Caco-2 (cell line): ENCODE measurements at places on chromosomes 16 and 17. TPM values are rescaled to one million over a fixed set of nuclear protein-coding genes. Genes with fewer than 3 reads are reported as not detected.

DNA sequence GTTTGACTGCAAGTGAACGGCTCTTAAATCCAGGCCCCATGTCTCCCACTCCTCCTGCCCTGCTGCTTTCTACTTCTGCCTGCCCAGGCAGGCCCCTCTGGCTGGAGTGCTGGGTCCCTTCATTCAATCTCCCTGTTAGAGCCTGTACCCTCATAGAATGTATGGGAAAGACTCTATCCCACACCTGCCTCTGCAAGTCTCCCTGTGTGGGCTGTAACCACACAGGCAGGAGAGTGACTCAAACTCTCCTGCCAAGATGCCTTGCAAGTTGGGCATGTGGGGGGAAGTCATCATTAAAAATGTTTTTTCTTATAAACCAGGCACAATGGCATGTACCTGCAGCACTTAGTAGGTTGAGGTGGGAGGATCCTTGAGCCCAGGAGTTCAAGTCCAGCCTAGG is 77.5 kb downstream of the PLXDC1 start:
- H3K4me1 ChIP-seq: no peaks in the 10 kb centered on the region
- no peaks in the 10 kb centered on the region; the same call in 1 of the 2 replicates for H3K27me3 ChIP-seq
- no peak for DNase-seq

- DNase-seq: no peak
- no peak overlapping the region for H3K27ac ChIP-seq
- no peaks in the 10 kb centered on the region for H3K36me3 ChIP-seq
- no peaks in the 10 kb centered on the region; the same call in 1 of the 2 replicates for H3K27me3 ChIP-seq
- H3K4me1 ChIP-seq: no peaks in the 10 kb centered on the region
- no peak overlapping the region for H3K4me3 ChIP-seq
Observed at GRCh38 chr17:66829883-66830282, 5.0 kb upstream of the CACNG5 start.

TAC4 gene
- total RNA-seq: 10.8 and 17.1 TPM in 2 replicates

- H3K27me3 ChIP-seq: no peaks in the 10 kb centered on the region
- peak overlapping the region; percentile 83 for H3K4me3 ChIP-seq
- H3K27ac ChIP-seq: peak overlapping the region; percentile 95
- H3K4me1 ChIP-seq: no peaks in the 10 kb centered on the region
Observed at GRCh38 chr17:39461926-39462569, 762 bp downstream of the CDK12 start.

MT1F gene
- total RNA-seq: 2.8 and 12.5 TPM in 2 replicates

CCDC200 gene
- not detected in 2 replicates for total RNA-seq

- no peak overlapping the region for H3K4me3 ChIP-seq
- H3K27me3 ChIP-seq: no peaks in the 10 kb centered on the region
- H3K4me1 ChIP-seq: no peaks in the 10 kb centered on the region
- H3K27ac ChIP-seq: no peak overlapping the region
- DNase-seq: no peak
- peaks cover 6% of the 10 kb centered on the region for H3K36me3 ChIP-seq
Observed at GRCh38 chr17:2694381-2695242, 17.0 kb downstream of the CLUH start.

GPRC5B gene
- total RNA-seq: 7.6 and 14.0 TPM in 2 replicates

DNA sequence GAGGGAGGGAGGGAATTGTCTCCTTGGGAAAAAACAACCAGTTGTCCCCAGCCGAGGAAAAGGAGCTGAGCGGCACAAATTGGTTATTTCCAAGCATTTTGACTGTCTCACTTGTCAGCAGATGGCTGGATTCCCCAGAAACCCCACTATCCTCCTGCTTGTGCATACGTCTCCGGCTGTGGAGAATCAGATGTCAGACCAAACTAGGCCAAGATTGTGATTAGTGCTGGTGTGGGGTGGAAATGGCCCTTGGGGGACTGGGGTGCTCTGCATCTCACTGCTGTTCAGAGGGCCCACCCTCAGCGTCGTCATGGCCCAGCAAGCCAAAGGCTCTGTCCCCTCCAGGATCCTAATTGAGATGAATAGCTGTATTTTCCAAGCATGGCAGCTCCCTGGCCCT is 131.7 kb upstream of the HSBP1 start:
- no peak overlapping the region for H3K4me3 ChIP-seq
- DNase-seq: no peak
- peaks cover 3% of the 10 kb centered on the region for H3K27me3 ChIP-seq
- H3K36me3 ChIP-seq: no peaks in the 10 kb centered on the region
- H3K27ac ChIP-seq: no peak overlapping the region

C17orf100 gene
- total RNA-seq: 3.1 and 3.4 TPM in 2 replicates

DNA sequence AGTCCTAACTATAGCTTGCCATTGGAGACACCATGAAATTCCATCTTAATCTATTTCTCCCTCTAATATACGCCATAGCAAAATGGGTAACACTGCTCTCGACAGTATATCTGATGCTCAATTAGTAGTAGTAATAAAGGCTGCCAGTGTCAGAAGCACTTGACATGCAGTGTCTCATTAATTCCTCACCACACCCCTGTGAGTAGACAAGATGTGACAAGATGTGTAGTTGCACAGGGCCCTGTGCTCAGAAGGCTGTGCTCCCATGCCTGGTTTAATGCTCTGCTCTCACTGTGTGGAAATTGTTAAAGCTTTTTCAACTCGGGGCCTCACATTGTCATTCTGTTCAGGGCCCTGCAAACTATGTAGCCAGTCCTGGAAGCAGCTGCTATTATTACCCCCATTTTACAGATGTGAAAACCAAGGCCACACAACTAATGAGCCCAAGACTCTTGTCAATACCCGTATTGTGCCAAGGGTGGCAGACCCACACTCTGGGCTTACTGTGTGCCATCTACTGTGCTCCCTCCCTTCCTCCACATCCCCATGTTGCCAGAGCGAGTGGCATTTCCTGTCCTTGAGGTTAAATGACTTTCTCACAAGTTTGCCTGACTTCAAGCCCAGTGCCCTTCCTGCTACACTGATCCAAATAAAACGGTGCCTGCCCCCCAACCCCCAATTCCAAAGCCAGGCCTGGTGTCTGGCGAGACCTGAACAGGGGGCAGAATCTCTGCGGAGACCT is 287.3 kb upstream of the CCL2 start:
- no peaks in the 10 kb centered on the region for H3K4me1 ChIP-seq
- DNase-seq: no peak
- no peak overlapping the region for H3K4me3 ChIP-seq
- H3K36me3 ChIP-seq: no peaks in the 10 kb centered on the region

DNA sequence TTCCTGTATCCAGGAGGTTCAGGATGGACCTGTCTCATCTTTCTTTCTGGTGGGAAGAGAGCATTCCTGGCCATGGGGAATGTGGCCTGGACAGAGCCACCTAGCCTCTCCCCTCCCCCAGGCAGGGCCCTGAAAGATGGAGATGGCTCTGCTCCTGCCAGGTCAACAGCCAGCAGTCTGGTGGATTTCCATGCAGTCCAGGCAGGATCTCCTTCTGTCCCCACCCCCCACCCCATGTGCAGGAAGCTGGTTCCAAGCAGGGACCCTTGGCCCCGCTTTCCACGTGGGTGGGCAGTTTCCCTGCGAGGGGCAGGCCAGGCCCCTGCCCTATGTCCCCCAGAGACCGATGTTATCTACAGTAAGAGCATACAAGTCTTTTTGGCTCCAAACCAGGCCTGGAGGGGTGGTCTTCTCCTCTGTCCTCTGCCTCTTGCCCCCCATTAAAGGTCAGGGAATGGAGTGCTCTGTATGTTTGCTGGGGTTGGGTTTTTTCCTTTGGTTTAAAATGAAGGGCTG is 240.5 kb downstream of the SEC14L1 start:
- H3K27ac ChIP-seq: peak overlapping the region; percentile 87
- no peak for DNase-seq
- H3K4me1 ChIP-seq: peaks cover 43% of the 10 kb centered on the region

METTL2A gene
- 29.6 and 31.4 TPM in 2 replicates for total RNA-seq

GRCh38 chr17:78617511-78618061 is 40.4 kb upstream of the DNAH17 start:
- H3K4me3 ChIP-seq: no peak overlapping the region
- no peaks in the 10 kb centered on the region for H3K4me1 ChIP-seq
- H3K27ac ChIP-seq: no peak overlapping the region
- H3K36me3 ChIP-seq: no peaks in the 10 kb centered on the region

DPEP3 gene
- not detected in 2 replicates for total RNA-seq
